NCI-H2081 (cell line): ENCODE measurements at places on chromosomes 1 and 21.
A peak's percentile ranks its signal among the peaks of the same experiment; 100 is the strongest.

- DNase-seq, result no peak
Observed at GRCh38 chr21:41802198-41802584, 35.3 kb upstream of the RIPK4 start.

DNA sequence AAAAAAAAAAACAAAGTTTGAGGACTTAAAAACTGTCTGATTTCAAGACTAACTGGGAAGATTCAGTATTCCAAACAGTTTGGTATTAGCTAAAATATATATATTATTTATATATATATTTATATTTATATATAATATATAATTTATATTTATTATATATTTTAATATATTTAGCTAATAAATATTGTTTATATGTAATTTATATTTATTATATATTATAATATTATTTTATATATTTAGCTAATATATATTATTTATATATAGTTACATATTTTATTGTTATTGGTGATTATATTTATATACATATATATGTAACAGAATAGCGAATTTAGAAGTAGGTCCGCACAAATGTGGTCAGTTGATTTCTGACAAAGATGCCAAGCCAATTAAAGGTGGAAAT is 480.2 kb upstream of the C1orf87 start:
- DNase-seq, result no peak

- DNase-seq, result no peak
Observed at GRCh38 chr1:48405940-48406339, 66.1 kb downstream of the SPATA6 start.

GRCh38 chr1:7150724-7151280 is 365.5 kb downstream of the CAMTA1 start:
- DNase-seq, result peak; percentile 4

- no peak for DNase-seq
Observed at GRCh38 chr1:59291561-59291960, 5.3 kb upstream of the FGGY start.
